ENCODE measurements at places on chromosomes 11 and 22. TPM values are rescaled to one million over a fixed set of nuclear protein-coding genes. Genes with fewer than 3 reads are reported as not detected.

DNA sequence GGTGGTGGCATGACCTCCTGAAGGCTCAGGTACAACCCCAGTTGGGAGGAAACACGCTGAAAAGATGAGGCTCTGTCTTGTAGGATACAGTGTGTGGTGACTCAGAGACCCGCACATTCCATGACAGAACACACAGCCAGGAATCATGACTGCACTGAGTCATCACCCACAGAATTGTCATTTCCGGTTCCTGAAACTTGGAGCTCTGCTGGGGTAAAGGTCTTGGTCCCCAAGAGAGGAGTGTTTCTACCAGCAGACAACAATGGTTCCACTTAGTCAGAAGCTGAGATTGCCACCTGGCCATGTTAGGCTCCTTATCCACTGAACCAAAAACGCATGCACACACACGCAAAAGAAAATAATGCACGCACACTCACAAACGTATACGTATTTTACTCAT is 31.5 kb upstream of the CYB5R3 start:
- no peaks in the 10 kb centered on the region for H3K4me1 ChIP-seq
- no peak overlapping the region for H3K4me3 ChIP-seq
- no peaks in the 10 kb centered on the region for H3K27me3 ChIP-seq
- no peaks in the 10 kb centered on the region for H3K36me3 ChIP-seq

- peaks cover 9% of the 10 kb centered on the region for H3K4me1 ChIP-seq
- no peak overlapping the region for H3K4me3 ChIP-seq
- H3K27me3 ChIP-seq = no peaks in the 10 kb centered on the region
- no peak overlapping the region for H3K27ac ChIP-seq
These were observed 4.5 kb downstream of the FHIP1B start for GRCh38 chr11:6229911-6230310.

GRCh38 chr11:125923012-125923579 is 18.8 kb downstream of the DDX25 start:
- H3K36me3 ChIP-seq = no peaks in the 10 kb centered on the region
- H3K4me3 ChIP-seq = no peak overlapping the region
- no peak overlapping the region for H3K27ac ChIP-seq
- peak; percentile 61 for DNase-seq

DNA sequence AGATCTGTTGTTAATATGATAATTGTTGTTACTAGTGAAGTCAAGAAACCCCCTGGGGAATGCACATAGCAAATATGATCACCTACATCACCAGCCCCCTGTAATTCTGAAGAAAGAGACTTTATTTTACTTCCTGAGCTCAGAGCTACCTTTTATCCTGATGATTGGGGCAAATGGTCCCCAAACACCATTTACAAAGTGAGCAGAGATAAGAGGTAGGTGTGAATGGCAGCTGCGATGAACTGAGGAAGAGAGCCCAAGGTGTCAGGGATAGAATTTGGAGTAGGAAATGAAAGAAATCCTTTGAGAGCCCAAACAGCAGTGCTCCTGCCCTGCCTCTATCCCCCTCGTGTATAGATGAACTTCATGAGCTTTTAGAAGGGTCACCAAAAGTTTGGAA is 69.1 kb downstream of the TENM4 start:
- peaks cover 9% of the 10 kb centered on the region for H3K27me3 ChIP-seq
- no peak overlapping the region for H3K27ac ChIP-seq
- no peaks in the 10 kb centered on the region for H3K36me3 ChIP-seq
- no peak for DNase-seq

DNA sequence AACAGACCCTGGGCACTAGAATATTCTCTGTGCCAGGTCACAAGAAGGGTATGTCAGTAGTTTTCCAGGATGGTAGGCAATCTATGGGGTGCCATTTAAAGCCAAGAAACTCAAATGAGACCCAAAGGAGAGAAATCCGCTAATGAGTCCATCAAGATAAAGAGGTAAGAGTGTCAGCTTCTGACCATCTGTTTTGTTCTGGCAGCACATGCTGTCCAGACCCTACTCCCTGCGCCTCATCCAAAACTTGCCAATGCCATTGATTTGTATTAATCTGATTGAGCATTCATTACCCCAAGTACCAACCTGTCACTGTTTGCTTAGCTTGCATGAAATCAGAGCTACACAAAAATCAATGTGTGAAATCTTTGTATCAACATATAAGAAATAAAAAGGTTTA is 229.0 kb downstream of the BLID start:
- H3K4me3 ChIP-seq = no peak overlapping the region
- H3K27ac ChIP-seq = no peak overlapping the region
- H3K4me1 ChIP-seq = no peaks in the 10 kb centered on the region
- DNase-seq = no peak

- no peaks in the 10 kb centered on the region for H3K36me3 ChIP-seq
- H3K4me1 ChIP-seq = peaks cover 11% of the 10 kb centered on the region
These were observed 907.1 kb downstream of the DLG2 start for GRCh38 chr11:84719935-84720577.

DNA sequence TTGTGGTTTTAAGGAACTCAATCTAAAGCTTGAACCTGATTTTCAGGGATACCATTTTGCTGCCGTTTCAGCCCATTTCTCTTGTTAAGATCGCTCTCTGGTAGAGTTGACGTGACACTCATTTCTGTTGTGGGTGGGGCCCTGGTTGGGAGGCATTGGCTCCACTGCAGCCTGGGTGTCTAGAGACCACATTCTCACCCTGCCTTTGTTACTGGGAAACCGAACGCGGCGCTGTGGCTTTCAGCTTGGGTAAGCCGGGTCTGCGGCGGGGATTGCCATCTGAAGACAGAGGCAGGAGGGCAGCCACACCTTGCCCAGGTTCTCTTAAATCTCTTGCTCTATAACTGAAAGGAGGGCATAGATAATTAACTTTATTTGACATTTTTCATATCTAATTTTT is 3.2 kb downstream of the EHF start:
- no peaks in the 10 kb centered on the region for H3K36me3 ChIP-seq
- no peaks in the 10 kb centered on the region for H3K27me3 ChIP-seq
- H3K27ac ChIP-seq = no peak overlapping the region
- H3K4me1 ChIP-seq = no peaks in the 10 kb centered on the region

DNA sequence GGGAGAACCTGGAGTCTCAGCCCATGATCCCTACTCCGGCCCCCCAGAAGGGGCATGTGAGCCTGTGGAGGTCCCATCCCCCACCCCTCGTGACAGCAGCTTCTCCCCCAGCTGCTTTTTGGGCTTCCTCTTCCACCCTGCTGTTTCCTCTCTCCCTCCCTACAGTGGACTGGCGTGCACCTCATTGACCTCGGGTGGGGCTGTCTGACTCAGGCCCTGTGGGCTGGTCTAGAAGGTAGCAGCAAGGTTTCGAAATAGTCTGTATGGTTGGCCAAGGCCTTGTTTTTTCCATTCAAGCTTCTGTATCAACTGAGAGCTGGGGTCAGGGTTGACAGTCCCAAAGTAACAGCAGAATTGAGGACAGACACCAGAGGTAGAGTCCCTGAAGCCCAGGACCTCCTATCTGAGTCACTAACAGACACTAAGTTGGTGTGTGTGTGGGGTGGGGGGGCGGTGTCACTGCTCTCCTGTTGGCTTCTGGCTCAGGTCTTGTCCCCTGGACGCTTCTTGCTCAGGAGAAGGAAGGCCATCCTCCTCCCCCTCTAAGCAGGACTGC is 7.7 kb downstream of the SLC37A2 start:
- peak overlapping the region; percentile 10 for H3K4me3 ChIP-seq
- H3K36me3 ChIP-seq = no peaks in the 10 kb centered on the region
- peak; percentile 74 for DNase-seq
- peaks cover 59% of the 10 kb centered on the region for H3K4me1 ChIP-seq
- H3K27me3 ChIP-seq = no peaks in the 10 kb centered on the region
- H3K27ac ChIP-seq = peak overlapping the region; percentile 66

- no peak overlapping the region for H3K4me3 ChIP-seq
- no peaks in the 10 kb centered on the region for H3K27me3 ChIP-seq
- H3K4me1 ChIP-seq = no peaks in the 10 kb centered on the region
- H3K27ac ChIP-seq = no peak overlapping the region
- peaks cover 1% of the 10 kb centered on the region for H3K36me3 ChIP-seq
These were observed 207.0 kb downstream of the BRD1 start for GRCh38 chr22:49620666-49621065.

- no peak for DNase-seq
- no peak overlapping the region for H3K27ac ChIP-seq
- no peaks in the 10 kb centered on the region for H3K4me1 ChIP-seq
- no peaks in the 10 kb centered on the region for H3K27me3 ChIP-seq
These were observed 141.5 kb downstream of the OR4C45 start for GRCh38 chr11:50174189-50174588.

DNA sequence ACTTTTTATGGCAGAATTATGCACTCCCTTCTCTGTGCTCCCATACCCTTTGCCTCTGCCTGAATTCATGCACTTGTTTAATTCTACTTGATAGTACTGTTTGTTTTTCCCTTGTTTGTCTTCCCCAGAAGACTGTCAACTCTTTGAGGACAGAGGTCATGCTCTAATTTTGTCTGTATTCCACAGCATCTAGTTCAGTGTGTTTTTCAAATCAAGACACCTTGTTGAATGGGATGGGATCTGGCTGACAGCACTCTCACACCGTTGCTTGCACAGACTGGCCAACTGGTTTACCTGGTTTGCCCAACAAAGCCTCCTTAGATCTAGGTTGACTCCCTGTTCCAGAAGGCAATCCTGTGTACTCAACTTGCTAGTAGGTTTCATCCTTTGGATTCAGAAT is 121.2 kb upstream of the TIMP3 start:
- DNase-seq = no peak
- H3K36me3 ChIP-seq = no peaks in the 10 kb centered on the region
- H3K4me1 ChIP-seq = no peaks in the 10 kb centered on the region

- no peaks in the 10 kb centered on the region for H3K36me3 ChIP-seq
- peak overlapping the region; percentile 67 for H3K27ac ChIP-seq
- peaks cover 53% of the 10 kb centered on the region for H3K4me1 ChIP-seq
- H3K4me3 ChIP-seq = peak overlapping the region; percentile 68
- peak; percentile 83 for DNase-seq
These were observed 28.5 kb downstream of the RCOR2 start for GRCh38 chr11:63888170-63889086.

- H3K4me1 ChIP-seq = peaks cover 32% of the 10 kb centered on the region
- no peak overlapping the region for H3K4me3 ChIP-seq
- no peak overlapping the region for H3K27ac ChIP-seq
These were observed 15.7 kb upstream of the VPREB1 start for GRCh38 chr22:22228921-22229320.

- peaks cover 17% of the 10 kb centered on the region for H3K4me1 ChIP-seq
- no peak overlapping the region for H3K27ac ChIP-seq
- DNase-seq = no peak
- no peaks in the 10 kb centered on the region for H3K27me3 ChIP-seq
- no peak overlapping the region for H3K4me3 ChIP-seq
These were observed 96.9 kb downstream of the SLC1A2 start for GRCh38 chr11:35322318-35322979.

GRCh38 chr11:1263010-1263409 is 40.1 kb downstream of the MUC5B start:
- no peaks in the 10 kb centered on the region for H3K27me3 ChIP-seq
- H3K4me1 ChIP-seq = peaks cover 20% of the 10 kb centered on the region
- DNase-seq = no peak
- peak overlapping the region; percentile 59 for H3K4me3 ChIP-seq
- H3K36me3 ChIP-seq = no peaks in the 10 kb centered on the region
- H3K27ac ChIP-seq = no peak overlapping the region

DNA sequence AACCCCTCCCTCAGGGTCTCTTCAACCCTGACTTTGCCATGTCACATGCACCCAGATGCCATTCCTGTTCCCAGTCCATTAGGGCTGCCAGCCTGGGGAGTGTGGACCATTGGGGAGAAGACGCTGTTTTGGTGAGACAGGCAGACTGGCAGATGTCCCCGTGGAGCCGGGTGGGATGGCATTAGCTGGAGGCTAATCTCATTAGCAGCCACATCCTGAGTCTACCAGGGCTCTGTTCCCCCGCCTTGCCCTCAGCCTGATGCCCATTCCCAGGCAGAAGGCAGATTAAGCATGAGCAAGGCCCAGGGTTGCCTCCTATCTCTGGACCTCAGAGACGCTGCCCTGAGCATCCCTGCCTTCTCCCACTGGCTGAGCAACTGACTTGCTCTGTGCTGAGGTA is 46.4 kb upstream of the ALX4 start:
- no peaks in the 10 kb centered on the region for H3K36me3 ChIP-seq
- no peak overlapping the region for H3K27ac ChIP-seq
- H3K4me1 ChIP-seq = peaks cover 10% of the 10 kb centered on the region
- no peaks in the 10 kb centered on the region for H3K27me3 ChIP-seq

- no peak overlapping the region for H3K27ac ChIP-seq
- no peaks in the 10 kb centered on the region for H3K36me3 ChIP-seq
- no peaks in the 10 kb centered on the region for H3K27me3 ChIP-seq
- no peak for DNase-seq
- H3K4me3 ChIP-seq = no peak overlapping the region
These were observed 17.2 kb downstream of the RAB38 start for GRCh38 chr11:88158081-88158480.

- H3K27ac ChIP-seq = no peak overlapping the region
- no peak overlapping the region for H3K4me3 ChIP-seq
- no peaks in the 10 kb centered on the region for H3K27me3 ChIP-seq
- H3K36me3 ChIP-seq = no peaks in the 10 kb centered on the region
- no peaks in the 10 kb centered on the region for H3K4me1 ChIP-seq
These were observed 79.5 kb downstream of the HORMAD2 start for GRCh38 chr22:30159561-30160353.

GRCh38 chr11:63877658-63878241 is 38.8 kb downstream of the MARK2 start:
- no peak for DNase-seq
- peaks cover 22% of the 10 kb centered on the region for H3K36me3 ChIP-seq
- H3K4me1 ChIP-seq = peaks cover 3% of the 10 kb centered on the region

DNA sequence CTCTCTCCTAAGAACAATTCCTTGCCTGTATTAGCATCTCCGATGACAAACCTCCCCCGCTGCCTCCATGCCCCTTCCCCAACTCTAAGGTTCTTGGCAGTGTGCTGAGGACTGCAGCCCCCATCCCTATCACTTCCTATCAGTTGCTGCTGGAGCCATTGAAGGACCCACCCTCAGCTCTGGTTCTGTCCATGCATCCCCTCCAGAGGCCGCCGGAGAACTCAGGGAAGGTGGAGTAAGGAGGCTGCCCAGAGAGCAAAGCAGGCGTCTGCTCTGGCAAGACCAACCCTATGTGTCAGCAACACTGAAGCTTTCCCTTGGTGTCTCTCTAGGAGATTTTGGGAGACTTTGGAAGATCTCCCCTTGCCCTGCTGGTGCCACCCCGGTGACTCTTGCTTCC is 1139.5 kb downstream of the TBC1D22A start:
- H3K4me3 ChIP-seq = no peak overlapping the region
- no peak overlapping the region for H3K27ac ChIP-seq
- no peaks in the 10 kb centered on the region for H3K4me1 ChIP-seq

DNA sequence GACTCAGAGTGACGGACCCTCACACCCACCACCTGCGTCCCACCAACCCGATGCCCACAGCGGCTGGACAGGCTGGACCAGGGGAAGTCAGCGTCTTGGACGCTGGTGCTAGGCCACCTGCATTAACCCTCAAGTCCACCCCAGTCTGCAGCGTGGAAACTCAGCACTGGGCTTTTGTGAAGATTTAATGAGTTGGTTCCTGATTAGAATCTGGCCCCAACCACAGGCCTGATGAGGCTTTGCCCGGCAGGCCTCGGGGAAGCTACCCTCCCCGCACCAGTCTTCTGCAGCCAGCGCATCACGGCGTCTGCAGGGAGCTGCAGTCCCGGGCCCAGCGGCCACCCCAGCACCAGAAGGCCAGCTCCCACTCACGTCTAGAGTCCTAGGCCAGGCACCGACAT is 101.0 kb downstream of the BRD1 start:
- H3K27me3 ChIP-seq = peaks cover 32% of the 10 kb centered on the region
- DNase-seq = no peak
- H3K27ac ChIP-seq = no peak overlapping the region
- H3K36me3 ChIP-seq = no peaks in the 10 kb centered on the region
- H3K4me1 ChIP-seq = peaks cover 15% of the 10 kb centered on the region

PNPLA5 gene
- not detected for total RNA-seq

OR52E8 gene
- not detected for total RNA-seq

MRGPRE gene
- total RNA-seq = not detected

TUBA8 gene
- total RNA-seq = 1.8 TPM

PKP3 gene
- total RNA-seq = not detected

CTNND1 gene
- 54.4 TPM for total RNA-seq

MRGPRX2 gene
- total RNA-seq = not detected

OR10A3 gene
- not detected for total RNA-seq
